ENCODE measurements at places on chromosomes 13 and 19. TPM values are rescaled to one million over a fixed set of nuclear protein-coding genes. Genes with fewer than 3 reads are reported as not detected.

The B3GNT8 gene
- total RNA-seq: 0.96 TPM

The OVOL3 gene
- total RNA-seq: not detected

The RCBTB2 gene
- total RNA-seq: 3.4 TPM

The C1QTNF9 gene
- not detected for total RNA-seq

The TMEM272 gene
- not detected for total RNA-seq

The PGLYRP1 gene
- total RNA-seq: not detected

The PRPF31 gene
- 94.2 TPM for total RNA-seq

The ZNF850 gene
- total RNA-seq: 4.7 TPM

The CCNE1 gene
- total RNA-seq: 39.6 TPM

The DZIP1 gene
- total RNA-seq: 0.48 TPM

The ZNF69 gene
- total RNA-seq: 1.1 TPM

The HSPBP1 gene
- total RNA-seq: 59.3 TPM

The LHB gene
- not detected for total RNA-seq
